ENCODE measurements at places on chromosomes 11 and 22. TPM values are rescaled to one million over a fixed set of nuclear protein-coding genes. Genes with fewer than 3 reads are reported as not detected.

Gene MYBPC3
- not detected for polyA plus RNA-seq

Gene E2F8
- 29.9 TPM for polyA plus RNA-seq

DNA sequence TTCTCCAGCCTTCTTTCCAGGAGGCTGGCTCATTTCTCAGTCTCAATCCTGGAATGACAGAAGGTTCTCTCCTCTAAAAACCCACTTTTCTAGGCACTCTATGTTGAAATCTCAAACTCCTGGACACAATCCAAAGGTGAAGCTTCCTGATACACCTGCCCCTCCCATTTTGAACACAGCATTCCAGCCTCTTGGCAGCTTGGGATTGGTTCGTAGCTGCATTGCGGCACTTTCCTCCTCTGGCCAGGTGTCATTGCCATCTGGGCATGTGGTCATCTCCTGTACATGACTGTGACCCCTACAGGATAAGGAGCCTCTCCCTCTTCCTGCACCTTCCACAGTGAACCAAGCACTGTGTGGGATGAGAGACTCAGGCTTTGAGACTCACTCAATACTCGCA lies 230.2 kb upstream of the B3GAT1 start:
- peak; percentile 5 for DNase-seq

- DNase-seq, result no peak
Observed at GRCh38 chr22:41934284-41935014, 7.8 kb upstream of the TNFRSF13C start.

DNA sequence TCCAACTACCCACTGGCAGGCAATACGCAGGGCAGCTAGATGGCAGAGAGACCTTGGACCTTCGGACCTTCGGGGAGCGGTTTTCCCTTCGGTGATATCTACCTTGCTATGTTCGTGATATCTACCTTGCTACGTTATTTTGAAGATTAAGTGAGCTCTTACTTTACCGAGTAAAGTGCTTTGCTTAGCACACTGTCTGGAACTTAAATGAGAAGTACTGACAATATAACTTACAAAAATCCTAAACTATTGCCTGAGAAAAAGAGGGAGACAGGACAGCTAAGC lies 1.0 kb upstream of the PRDM10 start:
- no peak for DNase-seq

- no peak for DNase-seq
Observed at GRCh38 chr22:49627217-49628181, 200.2 kb downstream of the BRD1 start.

All from right lung (tissue), 10 donors.